H54 (cell line): ENCODE measurements at places on chromosomes 2 and 18.

GRCh38 chr2:192887337-192887736 is 692.6 kb upstream of the TMEFF2 start:
- no peak for DNase-seq

DNA sequence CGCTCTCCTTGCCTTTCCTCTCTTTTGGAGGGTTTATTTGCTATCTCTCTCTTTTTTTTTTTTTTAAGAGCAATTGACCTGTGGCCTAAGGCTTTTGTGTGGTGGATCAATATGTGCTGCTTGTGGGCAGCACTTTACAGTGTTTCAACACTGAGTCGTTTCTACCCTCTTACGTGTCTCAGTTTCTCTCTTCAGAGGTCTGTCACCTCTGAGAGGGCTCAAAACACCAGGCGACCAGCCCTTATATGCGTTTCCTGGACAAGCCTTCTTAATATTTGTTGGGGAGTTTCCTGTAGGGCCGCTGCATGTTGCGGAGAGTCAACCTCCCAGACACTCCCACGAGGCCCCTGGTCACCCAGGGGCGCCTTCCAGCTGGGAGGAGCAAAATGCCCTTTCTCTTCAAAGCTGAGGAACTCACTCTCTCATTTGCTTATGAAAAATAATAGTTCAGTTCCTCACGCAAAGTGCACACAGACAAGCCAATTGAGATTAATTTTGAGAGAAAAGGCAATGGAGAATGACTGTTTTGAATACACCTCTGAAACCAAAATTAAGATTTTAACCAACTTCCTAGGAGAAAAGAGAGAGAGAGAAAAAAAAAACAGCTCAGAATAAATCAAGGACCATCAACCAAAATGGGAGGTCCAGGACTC is 96.3 kb upstream of the B3GNT2 start:
- DNase-seq: no peak

GRCh38 chr2:13714466-13714865 is 918.1 kb upstream of the LRATD1 start:
- DNase-seq: no peak

DNA sequence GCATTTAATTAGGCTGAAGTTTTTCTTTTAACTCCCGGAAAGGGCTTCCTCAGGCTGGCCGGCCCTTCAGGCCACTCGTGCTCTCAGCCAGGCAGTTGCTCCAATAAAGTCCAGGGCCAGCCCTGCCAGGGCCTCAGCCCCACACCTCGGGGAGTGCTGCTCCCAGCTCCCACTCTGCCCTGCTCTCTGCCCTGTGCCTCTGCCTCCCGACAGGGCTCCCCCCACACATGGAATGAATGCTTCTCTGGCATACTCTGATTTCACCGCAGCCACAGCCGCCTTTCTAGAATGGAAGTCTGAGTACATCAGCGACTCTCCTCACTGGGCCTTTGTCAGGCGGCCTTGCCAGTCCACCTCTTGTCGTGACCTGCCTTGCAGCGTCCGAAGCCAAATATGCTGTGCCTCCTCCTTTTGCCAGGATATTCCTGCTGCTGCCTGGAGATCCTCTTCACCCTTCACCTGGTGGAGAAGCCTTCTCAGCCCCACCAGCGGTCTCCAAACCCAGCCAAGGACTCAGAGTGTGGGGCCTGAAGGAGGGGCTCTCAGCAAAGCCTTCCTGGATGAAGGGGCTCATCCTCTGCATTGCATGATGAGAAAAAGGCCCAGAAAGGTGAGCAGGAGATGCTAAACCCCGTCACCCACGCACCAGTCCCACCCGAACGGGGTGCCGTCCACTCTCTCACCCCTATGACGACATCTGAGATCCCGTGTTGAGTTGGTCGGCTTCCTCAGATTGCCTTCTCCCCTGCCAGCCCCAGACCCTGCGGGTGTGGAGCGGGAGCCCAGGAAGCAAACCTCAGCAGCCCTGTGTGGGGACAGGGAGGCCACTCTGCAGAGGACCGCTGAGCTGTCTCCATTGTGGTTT is 472.7 kb upstream of the HS6ST1 start:
- DNase-seq: no peak

DNA sequence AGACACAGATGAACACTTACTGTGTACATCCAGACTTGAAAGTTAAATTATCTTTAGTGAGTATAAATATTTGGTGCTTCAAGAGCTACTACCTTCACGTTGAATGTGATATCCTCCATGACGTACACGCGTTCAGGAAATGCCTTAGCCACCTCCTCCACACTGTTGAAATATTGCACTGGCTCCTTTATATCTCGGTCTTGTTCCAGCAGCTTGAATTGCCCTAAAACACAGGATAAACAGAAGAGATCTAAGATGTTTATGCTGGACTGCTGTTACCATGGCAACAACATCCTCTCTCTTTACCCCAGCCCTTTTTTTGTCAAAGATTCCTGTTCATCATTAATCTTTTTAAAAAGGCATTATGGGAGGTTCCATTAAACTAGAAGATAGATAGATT is 120.3 kb downstream of the MEP1B start:
- no peak for DNase-seq

- DNase-seq: no peak
Observed at GRCh38 chr2:173713904-173714555, 251.1 kb downstream of the SP3 start.

DNA sequence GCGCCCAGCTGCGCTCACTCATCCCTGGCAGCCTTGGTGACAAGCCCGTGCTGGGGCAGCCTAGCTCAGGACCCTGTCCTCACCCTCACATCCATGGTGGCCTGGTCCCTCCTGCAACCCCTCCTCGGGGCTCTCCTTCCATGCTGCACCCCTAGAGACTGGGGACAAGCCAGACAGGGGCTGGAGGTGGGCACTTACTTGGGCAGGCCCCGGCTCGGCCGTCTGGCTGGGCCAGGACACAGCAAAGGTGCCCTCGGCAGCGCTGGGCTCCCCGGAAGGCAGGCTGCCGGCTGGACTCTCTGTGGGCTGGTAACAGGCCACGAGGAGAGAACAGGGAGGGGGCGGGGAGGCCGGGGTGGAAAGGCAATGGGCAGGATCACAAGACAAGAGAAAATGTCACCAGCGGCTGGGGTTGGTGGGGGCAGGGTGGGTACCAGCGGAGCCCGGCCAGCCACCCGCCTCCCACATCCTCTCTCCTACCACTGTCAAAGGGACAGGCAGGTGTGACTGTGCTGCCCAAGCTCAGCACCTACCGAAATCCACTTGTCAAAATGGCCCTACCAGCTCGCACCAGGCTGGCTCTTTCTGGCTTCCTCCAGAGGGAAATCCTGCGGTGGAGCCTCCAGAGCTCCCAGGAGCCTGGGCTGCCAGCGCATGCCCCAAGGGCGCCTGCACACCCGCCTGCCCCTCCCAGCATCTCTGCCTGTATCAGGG is 54.7 kb downstream of the BIN1 start:
- DNase-seq: no peak

GRCh38 chr2:181395851-181396250 is 61.3 kb upstream of the ITGA4 start:
- DNase-seq: no peak

- no peak for DNase-seq
Observed at GRCh38 chr2:40668425-40668824, 216.5 kb upstream of the SLC8A1 start.

DNA sequence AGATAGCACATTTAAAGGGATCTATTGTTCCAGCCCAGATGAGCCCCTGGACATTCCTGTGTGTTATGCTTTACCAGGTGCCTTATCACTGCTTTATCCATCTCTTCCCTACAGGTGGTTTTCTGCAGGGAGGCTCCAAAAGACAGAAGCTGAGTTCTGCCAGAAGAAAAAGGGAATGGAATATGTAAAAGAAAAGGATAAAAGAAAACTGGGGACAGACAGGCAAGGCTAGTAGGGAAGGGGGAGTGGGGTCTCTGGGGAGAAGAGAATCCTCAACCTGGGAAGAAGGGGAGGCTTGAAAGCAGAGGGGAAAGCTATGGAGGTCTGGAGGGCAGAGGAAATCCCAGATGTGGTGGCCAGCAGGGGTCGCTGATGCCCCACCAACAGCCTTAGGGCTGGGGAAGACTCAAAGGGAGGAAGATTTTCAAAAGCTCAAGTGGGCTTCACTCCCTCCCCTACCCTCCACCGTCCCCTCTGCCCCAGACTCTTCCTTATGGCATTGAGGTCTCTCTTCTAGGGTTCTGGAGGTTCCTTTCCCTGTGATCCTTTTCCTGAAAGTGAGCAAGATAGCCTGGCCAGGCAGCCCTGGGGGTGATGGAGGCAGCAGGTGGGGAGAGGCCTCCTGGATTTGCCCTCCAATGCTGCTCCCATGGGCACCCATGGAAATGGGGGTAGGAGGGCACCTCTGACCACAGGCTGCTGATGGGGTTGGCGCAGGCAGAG is 178.1 kb upstream of the PKDCC start:
- DNase-seq: peak; percentile 42

- no peak for DNase-seq
Observed at GRCh38 chr2:1653956-1654695, 90.2 kb downstream of the PXDN start.

DNA sequence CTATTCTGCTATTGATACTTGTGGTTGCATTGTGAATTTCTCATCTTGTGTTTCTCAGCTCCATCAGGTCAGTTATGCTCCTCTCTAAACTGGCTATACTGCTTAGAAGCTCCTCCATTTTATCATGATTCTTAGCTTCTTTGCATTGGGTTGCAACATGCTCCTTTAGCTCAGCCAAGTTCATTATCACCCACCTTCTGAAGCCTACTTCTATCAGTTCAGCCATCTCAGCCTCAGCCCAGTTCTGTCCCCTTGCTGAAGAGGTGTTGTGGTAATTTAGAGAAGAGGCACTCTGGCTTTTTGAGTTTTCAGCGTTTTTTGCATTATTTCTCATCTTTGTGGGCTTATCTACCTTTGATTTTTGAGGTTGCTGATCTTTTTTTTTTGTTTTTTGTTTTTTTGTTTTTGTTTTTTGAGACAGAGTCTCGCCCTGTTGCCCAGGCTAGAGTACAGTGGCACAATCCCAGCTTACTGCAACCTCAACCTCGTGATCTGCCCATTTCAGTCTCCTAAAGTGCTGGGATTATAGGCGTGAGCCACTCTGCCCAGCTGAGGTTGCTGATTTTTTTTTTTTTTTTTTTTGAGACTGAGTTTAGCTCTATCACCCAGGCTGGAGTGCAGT is 36.0 kb downstream of the ANKRD12 start:
- DNase-seq: no peak

DNA sequence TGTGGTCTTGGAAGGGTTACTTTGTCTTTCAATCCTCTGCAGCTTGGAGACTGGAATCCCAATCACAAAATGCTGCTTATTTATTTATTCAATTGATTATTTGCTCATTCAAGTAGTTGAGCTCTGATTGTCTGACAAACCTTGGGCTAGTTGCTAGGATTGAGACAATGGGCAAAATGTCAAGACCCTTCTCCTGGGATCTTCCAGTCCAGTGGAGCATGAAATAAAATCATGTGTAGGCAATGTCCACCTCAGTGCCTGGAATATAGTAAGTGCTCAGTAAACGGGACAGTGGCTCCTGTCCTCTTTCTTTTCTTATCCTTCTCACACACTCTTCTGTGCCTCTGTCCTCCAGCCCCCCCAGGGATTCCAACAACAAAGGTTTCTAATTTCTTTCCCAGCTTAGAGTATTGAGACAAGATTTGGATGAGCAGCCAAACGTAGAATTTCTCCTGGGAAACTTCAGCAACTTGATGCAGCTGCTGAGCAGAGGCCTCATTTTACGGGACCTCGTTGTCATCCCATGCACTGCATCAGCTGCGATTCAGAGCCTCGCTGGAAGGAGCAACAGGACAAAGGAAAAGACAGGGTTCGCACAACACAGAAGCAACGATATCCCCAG is 545.0 kb downstream of the SOX11 start:
- no peak for DNase-seq

DNA sequence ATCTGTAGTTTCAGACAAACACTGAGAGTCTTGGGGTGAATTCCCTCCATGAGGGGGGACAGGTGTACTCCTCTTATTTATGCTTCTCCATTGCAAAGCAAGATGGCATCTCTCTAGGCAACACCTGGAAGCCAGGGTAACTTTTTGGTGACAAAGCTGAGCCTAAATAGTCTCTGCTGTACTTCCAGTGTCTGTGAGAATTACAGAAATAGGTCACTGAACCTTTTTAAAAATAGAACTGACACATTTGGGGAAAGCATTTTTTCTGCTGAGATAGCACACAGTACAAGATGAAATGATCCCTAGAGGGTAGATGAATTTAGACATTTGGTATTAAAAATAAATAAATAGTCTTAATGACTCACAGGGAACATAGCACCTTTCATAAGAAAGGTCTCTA is 71.7 kb upstream of the SP3 start:
- no peak for DNase-seq

DNA sequence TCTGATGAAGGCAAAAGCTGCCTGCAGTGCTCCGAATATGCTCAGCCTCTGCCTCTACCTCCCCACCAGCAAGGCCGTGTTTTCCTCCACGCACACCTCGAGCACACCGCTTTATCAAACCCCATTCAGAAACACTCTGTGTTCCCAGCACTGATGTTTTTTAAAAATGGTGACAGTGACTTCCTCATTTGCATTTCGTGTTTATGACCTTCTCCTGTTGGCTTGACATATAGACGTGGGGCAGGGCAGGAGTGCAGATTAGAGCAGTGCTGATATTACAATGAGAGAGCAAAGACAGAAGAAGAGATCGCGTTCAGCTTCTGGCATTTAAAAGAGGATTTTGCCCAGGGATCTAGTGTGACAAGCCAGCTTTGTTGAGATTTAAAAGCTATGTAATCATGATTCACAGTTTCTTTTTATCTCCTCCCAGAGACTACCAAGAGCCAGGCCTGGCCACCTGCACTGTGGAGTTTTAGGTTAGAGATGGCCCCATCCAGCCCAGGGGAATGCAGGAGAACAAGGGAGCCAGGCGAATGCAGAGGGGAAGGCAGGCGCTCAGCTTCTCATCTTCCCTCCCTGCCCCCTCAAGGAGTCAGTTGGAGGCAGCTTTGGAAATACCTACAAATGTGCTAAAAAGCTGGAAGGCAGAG is 61.5 kb upstream of the NEDD4L start:
- no peak for DNase-seq

DNA sequence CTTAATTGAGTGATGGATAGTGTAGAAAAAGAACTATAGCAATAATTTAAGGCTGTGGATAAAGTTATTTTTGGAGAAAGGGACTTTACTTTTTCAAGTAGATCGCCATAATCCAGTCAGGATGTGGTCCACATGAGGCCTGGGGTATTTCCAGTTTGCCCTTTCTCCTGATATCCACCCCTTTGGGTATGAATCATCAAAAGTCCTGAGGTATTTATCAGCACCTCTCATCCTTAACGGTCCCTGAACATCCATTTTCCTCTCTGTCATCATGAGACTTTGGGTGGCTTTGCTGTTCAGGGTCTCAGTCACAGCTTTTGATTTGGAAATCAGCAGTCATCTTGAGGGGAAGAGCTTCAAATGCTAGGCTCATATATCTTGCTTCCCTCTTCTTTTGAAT is 39.3 kb upstream of the ELAC1 start:
- no peak for DNase-seq
